ENCODE measurements at places on chromosomes 2 and 18.

- DNase-seq = no peak
These were observed 56.3 kb upstream of the TMEM18 start for GRCh38 chr2:733495-733894.

- no peak for DNase-seq
These were observed 68.2 kb downstream of the ZNF516 start for GRCh38 chr18:76426737-76427305.

GRCh38 chr18:28183418-28184078 is 6.6 kb upstream of the CDH2 start:
- no peak for DNase-seq

DNA sequence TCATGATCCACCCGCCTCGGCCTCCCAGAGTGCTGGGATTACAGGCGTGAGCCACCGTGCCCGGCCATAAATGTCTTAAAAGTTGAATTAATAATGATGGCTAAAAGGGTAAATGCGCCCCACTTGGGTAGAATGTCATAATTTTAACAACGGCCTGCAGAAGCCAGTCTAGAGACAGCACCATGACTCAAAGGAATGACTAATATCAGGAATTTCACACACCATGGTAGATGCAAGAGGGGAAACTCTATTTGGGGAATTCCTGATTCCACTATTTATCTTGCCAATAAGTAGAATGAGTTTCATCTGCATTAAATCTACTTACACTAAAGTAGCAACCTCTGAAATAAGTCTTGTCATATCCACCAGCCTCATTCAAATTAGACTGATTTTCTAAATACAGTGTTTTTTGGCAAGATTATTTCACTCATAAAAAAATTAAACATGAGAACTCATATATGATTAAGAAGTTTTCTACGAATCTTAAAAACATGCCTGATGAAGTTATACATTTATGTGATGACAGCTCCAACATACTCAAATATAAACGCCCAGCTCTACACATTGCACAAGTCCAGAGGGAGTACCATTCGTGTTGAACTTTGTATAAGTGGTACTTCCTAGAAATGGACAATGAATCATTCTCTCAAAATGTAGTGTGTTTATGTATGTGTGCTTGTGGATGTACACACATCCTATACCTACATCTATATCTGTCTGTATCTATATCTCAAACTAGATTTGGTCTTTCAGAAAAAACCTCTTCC is 309.7 kb downstream of the IRS1 start:
- no peak for DNase-seq

GRCh38 chr2:232321156-232321816 is 57.3 kb upstream of the ALPP start:
- DNase-seq = no peak

DNA sequence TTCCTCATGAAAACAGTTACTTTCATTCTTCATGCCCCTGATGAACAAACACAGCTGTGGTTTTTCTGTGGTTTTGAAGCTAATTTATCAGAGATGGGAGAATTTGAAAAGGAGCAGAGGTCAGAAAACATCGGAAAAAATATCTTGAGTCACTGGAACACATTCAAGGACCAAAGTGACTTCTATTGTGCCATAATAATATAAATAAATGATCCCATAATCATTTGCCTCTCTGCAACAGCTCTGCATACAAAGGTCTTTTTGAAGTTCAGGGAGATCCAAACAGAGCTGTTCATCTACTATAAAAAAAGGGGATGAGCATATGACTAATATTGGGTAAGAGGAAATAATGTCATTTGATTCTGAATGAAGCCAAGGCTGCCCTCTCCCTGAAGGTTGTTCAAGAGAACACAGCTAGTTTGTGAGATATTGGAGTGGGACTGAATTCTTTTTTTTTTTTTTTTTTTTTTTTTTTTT is 201.3 kb upstream of the GALNT5 start:
- DNase-seq = no peak

DNA sequence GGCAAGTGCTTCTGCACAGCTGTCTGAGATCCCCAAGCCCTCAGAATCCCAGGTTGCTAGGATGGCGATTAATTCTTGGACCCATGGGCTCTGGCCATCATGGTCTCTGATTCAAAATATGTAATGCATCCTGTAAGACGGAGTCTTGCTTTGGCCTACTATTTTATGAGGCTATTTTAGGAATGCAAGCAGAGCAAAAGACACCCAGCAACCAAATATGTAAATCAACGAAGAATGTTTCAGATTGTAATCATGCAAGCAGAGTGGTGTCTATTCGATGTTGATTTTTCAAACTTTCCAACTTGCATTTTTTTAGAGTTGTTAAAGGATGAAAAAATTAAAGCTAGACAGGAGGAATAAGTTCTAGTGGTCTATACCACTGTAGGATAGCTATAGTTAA is 154.8 kb downstream of the COL6A3 start:
- DNase-seq = no peak

- DNase-seq = no peak
These were observed 186.7 kb downstream of the ARL4C start for GRCh38 chr2:234310166-234310565.

DNA sequence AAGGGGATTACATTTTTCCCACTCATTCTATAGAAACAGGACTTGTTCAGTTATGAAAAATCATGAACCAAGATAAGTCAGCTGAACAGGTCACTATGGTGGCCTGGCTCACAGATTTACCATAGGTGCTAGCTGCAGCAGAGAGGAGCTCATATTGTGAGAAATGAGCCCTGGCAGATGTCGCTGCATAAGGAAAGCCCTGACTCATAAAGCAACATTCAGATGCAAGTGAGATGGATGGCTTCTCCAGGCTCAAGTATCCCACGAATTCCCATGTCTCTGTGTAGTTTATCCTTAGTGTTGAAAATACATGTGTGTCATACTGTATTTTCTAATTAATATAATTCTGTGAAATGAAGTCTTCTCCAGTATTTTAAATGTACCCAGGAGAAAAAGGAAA is 115.0 kb upstream of the LHCGR start:
- no peak for DNase-seq

GRCh38 chr2:3292416-3292815 is 85.2 kb downstream of the EIPR1 start:
- DNase-seq = no peak

- DNase-seq = no peak
These were observed 508.3 kb downstream of the TSN start for GRCh38 chr2:122263746-122264145.

- DNase-seq = no peak
These were observed 197.0 kb downstream of the HRH4 start for GRCh38 chr18:24657444-24657842.

GRCh38 chr2:96247009-96247408 is 18.8 kb downstream of the TMEM127 start:
- DNase-seq = no peak

- DNase-seq = no peak
These were observed 1.9 kb downstream of the GTF2A1L start for GRCh38 chr2:48619526-48619925.

- no peak for DNase-seq
These were observed 613.9 kb downstream of the IRS1 start for GRCh38 chr2:226185616-226186211.

DNA sequence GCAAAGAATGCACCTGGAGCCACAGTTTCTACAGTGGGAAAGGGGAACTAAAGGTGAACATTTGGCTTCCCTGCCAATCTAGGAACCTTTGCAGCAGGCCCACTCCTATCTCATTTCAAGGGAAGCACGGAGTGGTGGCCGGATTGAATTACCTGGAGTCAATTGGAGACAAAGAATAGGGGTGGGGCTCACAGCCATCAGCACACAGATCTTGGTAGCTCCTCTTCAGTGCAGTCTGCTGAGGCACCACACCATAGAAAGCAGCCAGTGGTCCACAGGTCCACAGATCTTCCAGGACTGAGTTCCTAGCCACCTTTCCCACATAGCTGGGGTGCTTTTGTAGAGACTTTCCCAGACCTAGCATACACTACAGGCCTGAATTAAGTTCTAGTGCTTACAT is 43.5 kb upstream of the NXPH2 start:
- DNase-seq = no peak

GRCh38 chr2:54770211-54770610 is 46.7 kb downstream of the EML6 start:
- no peak for DNase-seq

DNA sequence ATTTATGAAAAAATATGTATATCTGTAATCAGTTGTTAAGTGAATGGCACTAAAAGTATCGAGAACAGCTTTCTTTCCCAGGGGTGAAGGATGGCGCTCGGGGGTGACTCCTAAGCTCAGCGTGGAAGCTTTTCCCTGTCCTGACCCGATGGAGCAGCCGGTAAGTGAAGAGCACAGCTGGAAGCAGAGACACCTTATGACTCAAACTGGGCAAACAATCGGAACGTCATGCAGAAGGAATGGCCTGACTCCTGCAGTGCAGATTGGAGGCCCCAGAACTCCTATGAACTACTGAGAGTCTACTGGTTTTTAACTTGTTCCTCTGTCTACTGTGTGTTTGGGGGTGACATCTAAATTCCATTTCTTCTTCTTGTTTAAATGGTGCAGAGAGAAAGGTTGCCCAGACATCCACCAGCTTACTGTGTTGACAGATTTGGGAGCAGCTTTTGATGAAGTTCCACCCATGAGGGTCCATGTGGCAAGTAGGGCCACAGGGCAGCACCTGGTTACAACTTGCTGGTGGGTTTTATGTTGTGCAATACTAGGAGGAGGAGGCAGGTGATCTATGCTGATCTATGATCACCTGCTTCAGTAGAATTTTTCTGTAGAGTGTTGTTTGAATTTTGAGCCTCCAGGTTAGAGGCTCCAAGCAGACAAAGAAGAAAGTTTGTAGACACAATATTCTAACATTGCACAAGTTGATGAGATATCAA is 52.8 kb upstream of the TMEM182 start:
- no peak for DNase-seq

- DNase-seq = no peak
These were observed 166.4 kb downstream of the MGAT5 start for GRCh38 chr2:134420259-134420658.

GRCh38 chr2:126722546-126722945 is 66.6 kb downstream of the GYPC start:
- no peak for DNase-seq

DNA sequence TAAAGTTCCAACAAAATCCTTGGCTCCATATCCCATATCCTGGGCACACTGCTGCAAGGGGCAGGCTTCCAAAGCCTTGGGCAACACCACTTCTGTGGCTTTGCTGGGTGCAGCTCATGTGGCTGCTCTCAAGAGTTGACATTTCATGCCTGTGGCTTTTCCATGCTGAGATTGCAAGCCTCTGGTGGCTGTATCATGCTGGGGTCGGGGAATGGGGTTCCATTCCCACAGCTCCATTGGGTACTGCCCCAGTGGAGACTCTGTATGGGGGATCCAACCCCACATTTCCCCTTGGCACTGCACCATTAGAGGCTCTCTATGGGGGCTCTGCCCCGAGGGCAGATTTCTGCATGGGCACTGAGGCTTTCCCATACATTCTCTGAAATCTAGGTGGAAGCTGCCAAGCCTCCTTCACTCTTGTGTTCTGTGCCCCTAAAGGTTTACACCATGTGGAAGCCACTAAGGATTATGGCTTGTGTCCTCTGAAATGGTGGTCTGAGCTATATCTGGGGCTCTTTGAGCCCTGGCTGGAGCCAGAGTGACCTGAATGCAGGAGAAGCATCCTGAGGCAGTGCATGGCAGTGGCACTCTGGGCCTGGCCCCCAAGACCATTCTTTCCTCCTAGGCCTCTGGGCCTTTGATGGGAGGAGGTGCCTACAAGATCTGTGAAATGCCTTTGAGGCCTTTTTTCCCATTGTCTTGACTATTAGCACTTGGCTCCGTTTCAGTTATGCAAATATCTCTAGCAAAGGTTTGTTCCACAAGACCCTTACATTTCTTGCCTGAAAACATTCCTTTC is 107.9 kb downstream of the PTGR3 start:
- DNase-seq = no peak

- no peak for DNase-seq
These were observed 108.8 kb upstream of the PIEZO2 start for GRCh38 chr18:11258039-11258610.

DNA sequence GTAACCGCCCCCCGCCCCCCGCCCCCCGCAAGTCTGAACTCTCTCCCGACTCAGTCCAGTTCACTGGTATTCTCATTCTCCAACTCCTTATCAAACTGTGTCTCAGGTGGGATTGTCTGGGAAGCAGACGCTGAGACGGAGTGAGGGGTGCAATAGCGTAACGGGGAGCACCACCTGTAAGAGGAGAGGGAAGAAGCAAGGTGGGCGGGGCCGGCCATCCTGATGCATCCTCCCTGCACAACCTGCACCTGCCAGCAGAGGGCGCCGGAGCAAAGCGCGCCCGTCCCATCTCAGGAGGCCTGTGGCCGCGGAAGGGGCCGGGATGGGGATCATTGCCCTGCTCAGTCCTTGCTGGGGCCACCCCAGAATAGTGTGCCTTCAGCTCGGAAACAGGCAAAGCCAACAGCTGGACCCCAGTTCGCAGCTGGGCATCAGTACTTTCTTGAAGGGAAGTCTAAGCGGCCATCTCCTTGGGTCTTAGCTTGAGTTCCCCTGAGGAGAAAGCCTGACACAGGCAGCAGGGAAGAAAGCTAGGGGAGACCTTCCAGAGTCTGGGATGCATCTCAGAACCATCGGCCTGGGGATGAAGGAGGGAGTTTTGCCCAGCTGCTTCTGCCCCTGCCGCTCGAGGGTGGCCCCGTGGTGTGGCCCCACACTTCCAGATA is 208.0 kb downstream of the TFCP2L1 start:
- peak; percentile 27 for DNase-seq

DNA sequence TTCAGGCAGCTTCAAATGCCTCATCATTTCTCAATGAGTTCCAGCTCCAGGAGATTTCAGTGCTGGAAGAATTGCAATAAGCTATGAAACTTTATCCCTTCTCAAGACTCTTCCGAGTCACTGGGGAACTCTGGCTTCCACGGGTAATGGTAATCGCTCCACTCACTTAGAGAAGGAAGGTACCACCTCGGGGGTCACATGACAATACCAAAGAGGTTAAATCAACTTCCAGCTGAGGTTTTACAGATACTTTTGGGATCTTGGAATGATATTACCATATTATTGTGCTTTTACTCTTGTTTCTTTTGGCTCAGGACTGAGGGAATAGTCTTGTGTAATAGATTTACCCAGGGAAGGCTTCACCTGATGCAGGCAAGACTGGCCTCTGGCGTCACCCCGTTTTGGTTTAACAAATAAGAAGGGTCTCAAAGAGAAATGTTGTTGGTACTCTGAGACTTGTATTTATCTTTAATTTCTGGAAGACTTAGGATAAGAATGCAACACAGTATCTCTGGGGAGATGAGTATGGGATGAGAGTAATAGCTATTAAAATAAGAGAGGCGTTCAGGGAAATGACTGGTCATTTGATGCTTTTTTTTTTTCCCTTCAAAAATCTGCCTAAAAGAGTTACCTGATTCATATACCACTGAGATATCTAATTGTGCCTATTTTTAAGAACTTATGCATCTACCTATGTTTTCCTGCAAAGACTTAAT is 316.9 kb upstream of the ZEB2 start:
- DNase-seq = no peak

GRCh38 chr2:41344529-41344928 is 703.3 kb upstream of the PKDCC start:
- DNase-seq = no peak

- DNase-seq = no peak
These were observed at the start of gene GULP1 for GRCh38 chr2:188291617-188292347. TSS of gene GULP1 (plus strand) at chr2:188291874. CDS start at chr2:188477703, 185,829 bp downstream.

- no peak for DNase-seq
These were observed 56.3 kb downstream of the RAPGEF4 start for GRCh38 chr2:172791953-172792352.

GRCh38 chr2:120762341-120763061 is 26.8 kb downstream of the GLI2 start:
- DNase-seq = no peak
